Stimulated activated CD8-positive, alpha-beta memory T cell treated with anti-CD3 and anti-CD28 coated beads, Interleukin-4, amount 100 ng/mL, for 1 hour (primary cell): ENCODE measurements at places on chromosomes 7 and 10.

GRCh38 chr7:33444511-33444910 lies 315.1 kb downstream of the BBS9 start:
- no peak for DNase-seq

GRCh38 chr7:106114716-106115383 lies 2.7 kb upstream of the SYPL1 start:
- peak; percentile 9 for DNase-seq

- DNase-seq = no peak
These were observed 3.1 kb upstream of the ADAP1 start for GRCh38 chr7:957418-958220.

DNA sequence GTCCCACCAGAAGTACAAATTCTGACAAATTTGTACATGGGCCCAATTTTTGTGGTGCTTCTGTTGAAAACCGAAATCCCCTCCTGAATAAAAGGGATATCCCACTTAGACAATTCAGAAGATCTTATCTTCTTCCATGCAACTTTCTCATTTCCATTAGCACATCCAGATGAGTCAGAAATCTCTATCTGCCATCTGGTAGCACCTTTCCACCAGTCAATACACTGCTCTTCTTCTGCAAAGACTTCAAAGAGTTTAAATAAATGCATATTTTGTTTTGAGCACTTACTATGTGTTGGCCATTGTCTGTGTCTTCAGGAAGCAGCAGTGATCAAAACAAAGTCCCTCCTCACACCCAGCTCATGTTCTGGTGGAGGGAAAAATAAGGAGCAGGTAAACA lies 12.7 kb upstream of the KLF6 start:
- DNase-seq = no peak

DNA sequence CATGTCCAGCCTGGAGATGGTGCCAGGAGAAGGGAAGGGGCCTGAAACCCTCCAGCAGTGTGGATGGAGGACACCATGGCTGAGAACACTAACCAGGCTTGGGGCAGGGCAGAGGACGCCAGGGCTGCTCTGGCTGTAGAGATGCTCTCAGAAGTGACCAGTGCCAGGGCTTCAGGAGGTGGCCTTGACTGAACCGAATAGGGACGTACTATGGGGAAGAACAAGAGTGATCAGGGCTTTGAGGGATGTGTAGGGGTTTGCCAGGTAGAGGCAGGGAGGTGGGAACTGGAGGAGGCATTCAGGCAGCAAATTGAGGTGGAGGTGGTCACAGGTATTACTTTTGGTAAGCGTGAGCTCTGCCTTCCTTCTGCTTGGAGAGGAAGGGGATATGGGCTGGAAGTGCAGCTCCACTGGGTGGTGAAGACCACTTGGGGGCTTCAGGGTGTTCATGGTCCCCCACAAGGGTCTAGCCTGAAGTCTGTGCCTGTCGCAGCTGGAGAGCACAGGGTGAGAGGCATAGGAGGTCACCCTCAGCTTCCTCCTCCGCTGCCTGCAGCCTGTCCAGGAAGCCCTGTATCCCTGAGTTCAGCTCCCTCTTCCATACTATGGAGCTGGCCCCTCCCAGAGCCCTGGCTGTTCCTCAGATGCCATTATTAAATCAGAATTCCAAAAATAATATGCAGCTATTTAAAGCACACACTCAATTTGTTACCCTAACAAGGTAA lies 27.8 kb downstream of the ADCY1 start:
- no peak for DNase-seq

- DNase-seq = no peak
These were observed 95.0 kb downstream of the TAF3 start for GRCh38 chr10:7913126-7913872.

DNA sequence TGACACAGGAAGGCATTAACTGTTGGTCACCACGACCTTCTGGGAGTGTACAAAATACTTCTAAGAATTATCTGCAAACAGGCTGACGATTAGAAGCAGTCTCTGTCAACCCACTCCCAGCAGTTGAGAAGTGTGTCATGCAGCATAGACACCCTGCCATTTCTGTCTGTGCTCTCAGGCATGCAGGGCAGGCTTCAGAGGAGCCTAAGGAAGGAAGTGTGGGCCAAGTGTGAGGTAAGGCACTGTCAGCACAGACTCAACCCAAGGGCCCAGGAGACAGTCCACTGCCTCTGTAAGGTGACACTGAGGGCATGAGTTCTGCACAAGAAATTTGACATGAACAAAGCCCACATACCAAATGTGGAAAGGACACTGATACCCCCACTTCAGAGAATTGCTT lies 109.0 kb upstream of the VIPR2 start:
- no peak for DNase-seq

DNA sequence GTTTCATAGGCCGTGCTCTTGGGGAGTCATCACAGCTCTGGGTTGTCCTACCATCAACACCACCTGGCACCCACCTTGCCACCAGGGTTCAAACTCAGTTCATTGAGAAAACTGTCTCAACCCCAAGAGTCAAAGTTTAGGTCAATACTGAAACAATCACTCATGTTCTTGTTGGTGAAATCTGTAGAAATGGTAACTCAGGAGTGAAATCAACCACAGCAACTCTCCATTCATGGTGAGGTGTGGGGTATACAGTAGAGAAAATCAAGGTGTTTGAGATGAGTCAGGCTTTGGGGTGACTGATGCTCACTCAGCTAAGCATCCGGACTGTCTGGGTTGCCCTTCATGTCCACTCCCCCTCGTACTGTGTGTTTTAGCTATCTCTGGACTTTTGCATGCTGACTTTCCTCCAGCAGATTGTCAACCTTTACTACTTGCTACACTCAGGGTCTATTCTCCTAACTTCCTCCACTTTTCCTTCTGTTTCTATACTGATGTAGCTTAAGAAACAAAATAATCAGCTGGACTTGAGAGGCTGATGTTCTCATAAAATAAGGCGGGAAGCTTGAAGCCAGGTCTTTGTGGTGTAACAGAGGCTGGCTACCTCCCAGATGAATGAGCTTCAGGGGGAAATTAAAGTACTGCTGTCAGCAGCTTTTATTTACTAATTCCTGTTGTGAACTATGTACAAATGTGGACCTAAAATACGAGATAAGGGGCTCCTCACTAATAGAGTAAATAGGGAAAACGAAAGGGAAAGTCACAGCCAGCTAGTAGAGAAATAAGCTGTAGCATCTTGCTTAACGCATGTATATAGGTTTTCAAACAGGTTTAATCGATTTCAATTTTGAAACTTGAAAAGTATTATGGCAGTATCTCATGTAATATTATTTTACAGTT lies 173.6 kb upstream of the AKR1E2 start:
- DNase-seq = no peak

DNA sequence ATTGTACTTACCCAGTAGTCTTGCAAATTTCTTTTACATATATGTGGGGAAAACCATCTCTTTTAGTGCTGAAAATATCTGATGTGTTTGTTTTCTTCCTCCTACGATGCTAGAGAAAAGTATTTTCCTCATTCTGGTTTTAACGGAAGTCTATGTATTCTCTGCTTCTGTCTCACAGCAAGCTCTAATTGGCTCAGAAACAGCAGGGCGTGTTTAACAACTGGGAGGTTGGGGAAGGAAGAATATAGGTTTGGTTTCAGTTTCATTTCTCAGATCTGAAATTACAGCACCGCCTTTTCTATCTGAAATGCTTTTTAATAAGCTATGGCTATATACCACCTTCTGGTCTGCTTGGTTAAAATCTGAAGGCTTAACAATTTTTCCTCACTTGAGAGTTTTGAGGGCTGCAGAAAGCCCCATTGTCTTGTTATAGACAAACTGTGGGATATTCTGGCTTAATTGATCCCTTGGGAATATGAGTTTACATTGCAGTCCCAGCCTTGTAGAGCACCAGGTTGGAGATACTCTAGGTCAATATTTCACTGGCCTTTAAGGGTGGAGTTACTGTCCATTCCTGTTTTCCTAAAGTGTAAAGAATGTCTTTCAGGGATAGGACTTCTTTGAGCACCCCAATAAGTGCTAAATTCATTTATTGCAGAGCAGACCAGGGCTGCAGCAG lies at the start of gene SAMD9:
TSS of gene SAMD9 (minus strand) at position 128 of the 679 bp plus-strand sequence. CDS start 11,882 bp downstream, outside the sequence.
- no peak for DNase-seq

DNA sequence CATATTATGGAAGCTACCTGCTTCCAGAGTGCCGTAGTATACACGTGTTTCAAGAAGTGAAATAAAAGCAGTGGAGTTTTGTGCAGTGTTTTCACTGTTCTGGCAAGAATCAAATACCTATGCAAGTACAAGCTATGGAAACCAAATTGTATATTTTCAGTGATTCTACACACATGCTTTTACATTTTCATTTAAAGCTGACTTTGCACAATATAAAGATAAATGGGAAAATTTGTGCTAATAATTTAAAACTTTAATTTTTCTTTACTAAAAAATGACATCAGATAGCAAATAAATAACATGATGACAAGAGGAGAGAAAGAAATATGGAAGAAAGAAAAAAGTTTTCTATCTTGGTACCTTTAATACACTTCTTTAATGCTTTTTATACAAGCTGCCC lies 393.7 kb upstream of the NPVF start:
- no peak for DNase-seq

GRCh38 chr7:31553661-31554081 lies 39.8 kb downstream of the ITPRID1 start:
- no peak for DNase-seq

GRCh38 chr10:71236822-71237682 lies 24.7 kb downstream of the UNC5B start:
- no peak for DNase-seq

DNA sequence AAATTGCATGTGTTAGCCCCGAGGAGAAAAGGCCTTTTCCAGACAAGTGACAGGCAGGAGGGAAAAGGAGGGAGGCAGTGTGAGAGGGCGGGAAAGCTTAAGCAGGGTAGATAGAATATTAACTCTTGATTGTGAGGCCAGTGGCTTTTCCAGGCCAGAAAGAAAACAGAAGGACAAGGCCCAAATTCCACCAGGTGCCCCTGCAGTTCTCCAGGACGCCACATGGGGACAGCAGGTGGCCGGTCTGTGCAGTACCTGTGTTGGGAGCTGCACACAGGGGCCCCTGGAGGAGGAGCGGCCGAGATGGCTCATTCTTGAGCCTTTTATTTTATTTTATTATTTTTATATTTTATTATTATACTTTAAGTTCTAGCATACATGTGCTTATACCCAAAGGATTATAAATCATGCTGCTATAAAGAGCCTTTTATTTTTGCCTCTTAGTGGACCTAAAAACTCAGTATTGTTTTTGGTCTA lies 141.3 kb upstream of the KLF14 start:
- no peak for DNase-seq

GRCh38 chr10:95798096-95798855 lies 42.3 kb downstream of the ENTPD1 start:
- no peak for DNase-seq

GRCh38 chr10:110664483-110665420 lies 20.6 kb downstream of the RBM20 start:
- no peak for DNase-seq

- no peak for DNase-seq
These were observed 46.2 kb upstream of the ADRB1 start for GRCh38 chr10:113997428-113997827.

DNA sequence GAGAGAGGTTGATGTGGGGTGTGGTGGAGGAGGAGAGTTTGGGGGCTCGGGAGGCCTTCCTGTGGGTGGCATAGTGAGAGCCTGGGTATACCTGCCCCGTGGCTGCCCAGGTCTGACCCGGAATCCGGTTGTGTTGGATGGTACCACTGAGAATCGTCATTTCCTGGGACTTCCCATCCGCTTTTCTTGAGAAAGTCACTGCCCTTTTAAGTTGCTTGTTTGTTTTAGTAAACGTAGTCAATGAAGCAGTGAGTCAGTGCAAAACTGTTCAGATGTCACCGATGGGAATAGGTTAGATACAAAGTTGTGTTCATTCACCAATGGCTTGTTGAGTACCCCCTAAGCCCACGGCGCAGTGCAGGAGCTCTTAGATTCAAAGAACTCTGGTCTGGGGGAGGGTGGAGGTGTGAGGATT lies 285.8 kb downstream of the CAMK1D start:
- DNase-seq = no peak
